ENCODE measurements at places on chromosomes 12 and 14.

DNA sequence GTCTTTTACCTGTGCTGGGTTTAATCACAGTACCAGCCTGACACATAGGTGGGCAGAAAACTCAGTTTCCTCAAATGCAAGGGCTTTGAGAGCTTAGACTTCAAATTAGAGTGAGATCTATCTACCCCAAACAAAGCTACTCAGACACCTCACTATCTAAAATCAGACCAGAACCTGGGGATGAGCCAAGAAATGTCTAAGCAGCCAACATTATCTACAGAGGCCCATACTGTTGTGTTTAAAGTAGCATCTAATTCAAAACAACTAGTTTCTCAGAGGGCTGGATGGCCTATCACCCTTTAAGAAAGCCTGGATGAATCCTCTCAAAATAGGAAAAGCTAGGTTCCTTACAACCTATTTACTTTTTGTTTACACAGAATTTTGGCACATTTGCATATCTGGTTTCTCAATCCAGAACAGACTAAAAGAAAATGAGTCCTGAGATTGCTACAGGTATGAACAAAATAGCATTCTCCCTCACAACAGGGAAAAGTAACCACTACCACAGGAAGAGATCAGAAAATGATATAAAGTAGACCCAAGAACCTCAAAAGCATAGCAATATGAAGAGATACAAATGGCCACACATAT lies 142.4 kb downstream of the ZFP36L1 start:
- DNase-seq = no peak

GRCh38 chr14:58866391-58866790 lies 228.6 kb downstream of the DACT1 start:
- DNase-seq = no peak

DNA sequence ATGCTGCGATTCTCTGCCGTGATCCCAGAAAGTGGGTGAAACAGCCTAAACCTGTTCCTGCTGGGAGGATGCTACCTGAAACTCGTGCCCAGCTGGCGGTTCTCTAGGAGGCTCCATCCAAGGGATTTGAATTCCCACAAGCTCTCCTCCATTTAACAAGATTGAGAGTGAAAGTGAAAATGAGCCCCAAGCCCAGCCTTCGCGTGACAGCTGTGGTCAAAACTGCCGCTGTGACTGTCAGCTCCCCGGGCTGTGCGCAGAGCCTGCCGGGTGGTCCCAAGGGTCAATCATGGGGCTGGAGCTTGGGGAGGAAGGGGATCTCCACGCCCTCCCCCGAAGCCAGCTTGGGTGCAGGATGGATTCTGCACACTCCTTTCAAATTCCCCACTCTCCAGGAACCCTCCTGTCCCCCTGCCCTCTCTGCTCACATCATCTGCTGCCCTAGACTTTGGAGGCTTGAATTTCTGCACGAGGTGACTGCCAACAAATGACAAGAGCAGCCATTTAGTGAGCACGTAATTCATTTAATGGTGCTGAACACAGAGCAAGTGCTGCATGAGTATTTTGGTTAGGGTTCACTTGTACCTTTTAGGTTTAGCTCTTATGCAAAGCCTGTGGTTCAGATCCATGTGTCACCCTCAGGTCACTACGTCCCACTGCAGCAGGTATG lies 5.3 kb downstream of the ASB2 start:
- DNase-seq = peak; percentile 86

- no peak for DNase-seq
Measured at GRCh38 chr14:31292937-31293616, 85.5 kb upstream of the HECTD1 start.

DNA sequence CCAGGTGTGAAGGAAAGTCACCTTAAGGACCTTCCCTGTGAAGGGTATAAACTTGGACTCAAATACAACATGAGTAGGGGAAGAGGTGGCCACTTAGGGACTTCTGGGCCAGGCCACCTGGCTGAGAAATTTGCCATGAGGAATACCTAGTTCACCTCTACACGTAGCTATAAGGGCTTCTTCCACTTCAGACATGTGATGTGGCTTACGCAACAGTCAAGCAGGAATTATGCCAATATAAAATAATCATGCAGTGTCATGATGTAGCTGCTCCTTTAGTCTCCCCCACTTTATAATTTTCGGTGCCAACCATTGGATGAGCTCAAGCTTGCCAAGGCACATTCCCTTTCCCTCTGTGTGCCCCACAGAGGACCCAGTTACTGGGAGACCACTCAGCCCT lies 166.6 kb upstream of the BCL2L14 start:
- DNase-seq = no peak

GRCh38 chr12:51759175-51759574 lies 89.3 kb downstream of the FIGNL2 start:
- no peak for DNase-seq

DNA sequence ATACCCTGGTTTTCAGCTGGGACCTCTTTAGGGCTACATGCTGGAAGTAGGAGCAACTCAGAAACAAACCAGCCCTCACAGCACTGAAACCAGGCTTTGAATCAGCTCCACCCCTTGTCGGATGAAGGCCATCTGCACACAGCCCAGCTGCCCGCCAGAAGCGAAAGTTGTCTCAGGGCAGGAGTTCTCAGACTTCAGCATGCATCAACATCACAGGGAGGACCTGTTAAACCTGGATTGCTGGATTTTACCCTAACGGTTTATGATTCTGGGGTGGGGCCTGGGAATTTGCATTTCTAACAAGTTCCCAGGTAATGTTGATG lies 10.9 kb downstream of the SYNDIG1L start:
- no peak for DNase-seq

DNA sequence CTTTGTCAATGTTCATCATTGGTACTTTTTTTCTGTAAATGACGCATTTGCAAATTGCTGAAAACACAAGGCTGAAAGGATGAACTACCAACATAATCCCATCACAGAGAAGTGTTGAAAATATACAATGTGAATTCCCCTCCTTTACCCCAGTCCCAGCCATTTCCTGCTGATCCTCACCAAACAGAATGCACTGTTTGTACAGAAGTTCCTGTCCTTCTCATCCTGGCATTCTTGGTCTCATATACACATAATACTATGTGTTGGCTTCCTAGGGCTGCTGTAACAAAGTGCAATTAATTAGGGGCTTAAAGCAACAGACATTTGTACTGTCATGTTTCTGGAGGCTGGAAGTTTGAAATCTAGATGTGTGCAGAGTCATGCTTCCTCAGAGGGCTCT lies 836.2 kb upstream of the MGAT4C start:
- no peak for DNase-seq

GRCh38 chr12:54029529-54030441 lies 1.5 kb downstream of the HOXC6 start:
- no peak for DNase-seq

- DNase-seq = no peak
Measured at GRCh38 chr14:92668276-92668973, 80.0 kb downstream of the LGMN start.

- no peak for DNase-seq
Measured at GRCh38 chr12:27277846-27278260, 33.8 kb downstream of the STK38L start.

DNA sequence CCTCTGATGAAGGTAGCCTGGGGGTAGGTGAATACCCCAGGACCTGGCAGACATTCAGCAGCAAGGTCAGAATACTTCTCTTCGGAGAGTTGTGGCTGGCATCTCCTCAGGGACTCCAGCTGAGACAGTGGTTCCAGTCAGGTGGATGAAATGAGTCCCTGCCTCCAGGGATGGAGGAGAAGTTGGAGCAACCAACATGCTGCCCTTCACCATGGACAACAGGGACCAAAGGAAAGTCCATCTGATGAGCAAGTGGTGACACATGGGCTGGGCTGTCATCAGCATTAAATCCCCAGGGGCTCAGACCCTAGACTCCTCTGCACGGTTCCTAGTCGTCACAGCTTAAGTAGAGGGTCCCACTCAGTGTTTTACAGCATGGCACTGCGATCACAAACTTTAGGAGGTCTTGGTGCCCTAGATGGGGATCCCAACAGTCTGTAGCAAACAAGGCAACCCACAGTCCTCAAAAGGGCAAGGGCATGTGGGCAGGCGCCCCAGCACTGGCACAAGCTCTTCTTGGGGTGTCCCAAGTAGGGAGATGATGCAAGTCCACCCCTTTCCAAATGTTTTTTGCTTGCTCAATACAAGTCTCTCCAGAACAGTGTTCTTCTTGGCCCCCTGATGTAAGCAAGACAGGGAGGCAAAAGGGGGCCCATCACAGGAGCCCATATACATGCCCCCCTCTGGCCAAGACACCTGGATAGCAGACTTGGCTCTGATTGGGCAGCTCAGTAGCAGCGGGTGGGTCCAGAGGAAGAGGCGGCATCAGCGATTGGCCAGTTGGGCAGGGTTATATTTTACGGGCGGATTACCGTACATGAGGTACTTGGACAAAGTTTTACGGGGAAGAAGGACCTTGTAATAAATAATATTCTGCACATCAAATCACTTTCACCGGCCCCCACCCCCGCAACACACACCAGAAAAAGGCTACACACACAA lies 10.8 kb upstream of the CDH24 start:
- DNase-seq = no peak

- DNase-seq = no peak
Measured at GRCh38 chr14:21960636-21961035, 287.0 kb upstream of the OR4E1 start.

- no peak for DNase-seq
Measured at GRCh38 chr14:65377576-65377975, 35.0 kb upstream of the FUT8 start.

DNA sequence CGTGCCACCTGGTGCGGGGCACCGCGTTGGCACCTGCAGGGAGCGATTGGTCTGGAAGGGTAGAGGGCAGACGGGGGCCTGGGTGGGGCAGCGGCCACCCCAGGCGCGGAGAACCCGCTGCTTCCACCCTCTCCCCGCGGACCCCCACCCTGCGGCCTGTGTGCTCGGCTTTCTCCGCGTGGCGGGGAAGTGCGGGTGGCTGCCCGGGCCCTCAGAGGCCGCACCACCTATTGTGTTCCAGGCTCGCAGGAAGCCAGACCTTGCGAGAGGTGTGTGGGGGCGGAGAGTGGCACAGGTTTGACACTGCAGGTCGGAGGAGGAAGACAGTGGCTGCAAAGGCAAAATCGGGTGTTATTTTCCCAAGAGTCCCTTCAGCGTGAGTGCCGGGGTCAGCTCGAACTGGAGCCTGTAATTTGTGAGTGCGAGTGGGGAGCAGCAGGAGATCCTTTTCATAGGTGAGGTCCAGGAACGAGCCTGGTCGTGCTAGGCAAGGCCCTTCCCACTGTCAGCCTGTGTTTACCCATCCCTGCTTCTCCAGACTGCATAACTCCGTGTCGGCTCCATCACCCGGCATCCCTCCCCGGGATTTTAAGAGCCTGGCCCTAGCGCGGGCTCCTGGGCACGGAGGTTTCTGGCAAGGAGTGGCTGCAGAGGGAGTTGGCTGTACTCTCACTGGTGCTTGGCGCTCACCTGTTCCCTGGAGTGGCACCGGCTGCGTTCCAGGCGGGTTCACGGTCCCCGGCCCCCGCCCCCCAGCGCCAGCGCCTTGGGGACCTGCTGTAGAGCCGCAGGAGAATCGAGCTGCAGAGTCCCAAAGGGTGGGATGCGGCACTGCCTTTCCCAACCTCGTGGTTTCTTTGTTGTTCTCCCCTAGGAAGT lies 935 bp downstream of the TBC1D30 start:
- no peak for DNase-seq

GRCh38 chr12:72836194-72836593 lies 564.0 kb downstream of the TRHDE start:
- no peak for DNase-seq

DNA sequence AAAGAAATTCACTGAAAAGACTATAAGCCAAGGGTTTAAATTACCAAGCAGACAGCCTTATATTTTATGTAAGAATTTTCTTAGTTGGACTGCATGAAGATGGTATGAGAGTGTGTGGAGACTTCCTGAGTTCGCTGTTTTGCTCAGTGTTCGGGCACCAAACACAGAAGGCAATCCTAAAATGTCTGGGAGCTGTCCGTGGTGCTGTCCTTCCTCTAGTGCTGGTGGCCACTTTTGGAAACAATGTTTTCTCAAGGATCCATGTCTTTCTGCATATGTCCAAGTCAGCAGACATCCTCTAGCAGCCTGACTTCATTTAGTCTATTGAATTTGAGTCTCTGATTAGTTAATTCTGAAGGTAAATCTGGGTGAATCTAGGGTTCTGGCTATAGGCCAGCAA lies 135.8 kb downstream of the SLC8A3 start:
- DNase-seq = peak; percentile 54

DNA sequence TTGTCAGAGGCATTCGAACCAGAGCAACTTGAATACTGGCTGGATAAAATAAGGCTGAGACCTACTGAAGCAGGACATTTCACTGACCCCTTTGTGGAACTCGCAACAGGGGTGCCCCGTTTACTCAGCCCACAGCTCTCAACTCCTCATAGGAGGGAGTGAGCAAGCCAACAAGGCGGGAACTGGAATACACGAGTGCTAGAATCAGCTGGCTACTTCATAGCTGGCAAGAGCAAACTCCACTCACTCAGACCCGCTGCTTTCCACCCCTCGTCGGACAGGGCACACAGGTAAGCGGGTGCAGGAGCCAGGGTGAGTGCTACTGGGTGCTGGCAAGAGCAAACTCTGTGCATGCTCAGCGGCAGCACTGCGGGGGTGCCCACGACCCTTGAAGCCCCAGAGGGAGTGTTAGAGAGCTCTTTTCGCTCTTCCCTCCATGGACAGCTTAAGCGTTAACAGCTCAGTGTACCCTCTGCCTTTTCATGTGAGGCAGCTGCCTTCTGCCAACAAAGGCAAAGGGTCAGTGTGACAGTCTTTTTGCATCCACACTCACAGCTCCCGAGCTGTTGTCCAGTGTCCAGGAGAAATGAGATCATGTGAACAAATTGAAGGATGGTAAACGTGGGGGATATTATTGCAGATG lies 15.7 kb downstream of the CAPZA3 start:
- no peak for DNase-seq

DNA sequence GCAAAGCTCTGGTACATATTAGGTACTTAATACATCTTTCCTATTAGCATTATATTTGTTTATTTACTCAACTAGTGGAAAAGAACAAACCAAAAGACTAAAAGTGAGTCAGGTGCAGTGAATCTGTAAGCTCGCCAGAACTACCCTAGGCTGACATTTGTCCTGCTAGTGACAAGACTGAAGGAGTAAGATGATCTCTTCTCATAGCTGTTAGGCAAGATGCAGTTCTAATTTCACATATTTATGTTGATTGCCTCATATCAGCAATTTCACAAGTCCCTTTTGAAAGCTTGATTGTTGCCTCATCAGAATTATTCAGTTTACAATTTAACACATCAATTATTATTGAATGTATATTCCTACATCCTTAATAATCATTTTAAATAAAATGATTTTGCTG lies 293.0 kb upstream of the NAV3 start:
- DNase-seq = no peak

GRCh38 chr12:107079172-107080011 lies 14.0 kb downstream of the CRY1 start:
- DNase-seq = no peak

- peak; percentile 55 for DNase-seq
Measured at GRCh38 chr14:76456200-76456599, 80.3 kb downstream of the ESRRB start.

- DNase-seq = no peak
Measured at GRCh38 chr12:3398196-3398789, 92.7 kb upstream of the PRMT8 start.

GRCh38 chr14:99774556-99775307 lies 18.5 kb upstream of the EML1 start:
- no peak for DNase-seq

Measured in activated naive CD4-positive, alpha-beta T cell treated with anti-CD3 and anti-CD28 coated beads, Interleukin-2, amount 10 ng/mL, durations not matched to agents 7 days and 5 days (primary cell).